ENCODE measurements at places on chromosomes 6 and 20.
A peak's percentile ranks its signal among the peaks of the same experiment; 100 is the strongest.

DNA sequence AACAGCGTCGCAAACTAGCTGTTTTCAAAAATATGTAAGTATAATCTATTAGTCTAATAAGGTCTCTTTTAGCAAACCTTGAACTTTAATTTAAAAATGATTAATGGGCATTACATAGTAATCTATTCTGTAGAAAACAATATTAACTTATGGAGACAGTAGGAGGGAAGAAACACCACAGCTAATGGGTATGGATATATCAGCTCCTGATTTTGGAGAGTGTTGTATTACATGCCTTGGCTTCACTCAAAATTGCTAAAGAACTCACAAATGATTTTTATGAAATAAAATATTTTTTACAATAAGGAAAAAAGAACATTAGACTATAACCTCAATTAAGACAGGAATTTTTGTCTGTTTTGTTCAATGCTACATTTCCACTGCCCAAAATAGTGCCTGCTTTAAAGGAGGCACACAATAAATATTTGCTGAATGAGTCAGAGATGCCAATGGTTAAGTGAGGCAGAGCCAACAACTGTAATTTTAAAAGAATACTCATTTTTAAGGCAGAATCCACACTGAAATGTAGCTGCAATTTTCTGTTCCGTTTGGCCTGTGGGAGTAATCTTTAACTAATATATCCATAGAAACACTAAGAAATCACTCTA is 15.7 kb downstream of the ATG5 start:
- H3K27ac ChIP-seq = peak overlapping the region; percentile 62
- no peaks in the 10 kb centered on the region for H3K27me3 ChIP-seq
- DNase-seq = peak; percentile 50
- peaks cover 23% of the 10 kb centered on the region for H3K4me1 ChIP-seq
- H3K36me3 ChIP-seq = peaks cover 9% of the 10 kb centered on the region

DNA sequence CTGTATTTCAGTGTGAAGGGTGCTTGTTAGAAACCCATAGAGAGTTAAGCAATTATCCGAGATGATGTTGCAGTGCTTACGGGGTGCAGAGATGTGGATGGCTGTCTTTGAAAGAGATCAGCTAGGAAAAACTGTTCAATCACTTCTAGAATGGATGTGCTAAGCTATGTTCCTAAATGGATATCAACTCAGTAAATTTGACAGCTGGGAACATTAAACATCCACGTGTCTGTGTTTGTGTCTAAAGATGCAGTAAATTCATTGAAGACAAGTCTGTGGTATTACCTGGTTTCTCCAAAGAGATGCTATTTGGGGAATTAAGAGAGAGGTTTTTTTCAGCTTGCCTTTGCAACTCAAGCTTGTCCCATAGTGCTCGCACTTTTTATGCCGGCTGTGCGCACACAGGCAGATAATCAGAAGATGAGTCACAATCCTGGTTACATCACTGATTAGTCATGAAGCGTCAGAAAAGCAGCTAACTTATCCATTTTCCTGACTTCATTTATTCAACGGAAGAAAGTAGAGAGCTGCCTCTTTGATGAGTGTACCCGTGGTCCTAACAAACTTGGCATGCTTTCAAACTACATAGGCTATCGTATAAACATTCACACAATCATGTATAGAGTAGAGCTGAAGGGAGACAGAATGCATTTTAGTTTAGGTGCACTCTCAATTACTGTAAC is 691.7 kb upstream of the SLC35B3 start:
- no peak overlapping the region for H3K4me3 ChIP-seq
- H3K36me3 ChIP-seq = no peaks in the 10 kb centered on the region
- H3K4me1 ChIP-seq = no peaks in the 10 kb centered on the region
- DNase-seq = peak; percentile 59
- no peaks in the 10 kb centered on the region for H3K27me3 ChIP-seq
- no peak overlapping the region for H3K27ac ChIP-seq

GRCh38 chr20:59044796-59045195 is 2.2 kb upstream of the PRELID3B start:
- peaks cover 3% of the 10 kb centered on the region for H3K27me3 ChIP-seq
- no peak overlapping the region for H3K27ac ChIP-seq
- peaks cover 17% of the 10 kb centered on the region for H3K4me1 ChIP-seq
- no peak overlapping the region for H3K4me3 ChIP-seq
- DNase-seq = no peak

DNA sequence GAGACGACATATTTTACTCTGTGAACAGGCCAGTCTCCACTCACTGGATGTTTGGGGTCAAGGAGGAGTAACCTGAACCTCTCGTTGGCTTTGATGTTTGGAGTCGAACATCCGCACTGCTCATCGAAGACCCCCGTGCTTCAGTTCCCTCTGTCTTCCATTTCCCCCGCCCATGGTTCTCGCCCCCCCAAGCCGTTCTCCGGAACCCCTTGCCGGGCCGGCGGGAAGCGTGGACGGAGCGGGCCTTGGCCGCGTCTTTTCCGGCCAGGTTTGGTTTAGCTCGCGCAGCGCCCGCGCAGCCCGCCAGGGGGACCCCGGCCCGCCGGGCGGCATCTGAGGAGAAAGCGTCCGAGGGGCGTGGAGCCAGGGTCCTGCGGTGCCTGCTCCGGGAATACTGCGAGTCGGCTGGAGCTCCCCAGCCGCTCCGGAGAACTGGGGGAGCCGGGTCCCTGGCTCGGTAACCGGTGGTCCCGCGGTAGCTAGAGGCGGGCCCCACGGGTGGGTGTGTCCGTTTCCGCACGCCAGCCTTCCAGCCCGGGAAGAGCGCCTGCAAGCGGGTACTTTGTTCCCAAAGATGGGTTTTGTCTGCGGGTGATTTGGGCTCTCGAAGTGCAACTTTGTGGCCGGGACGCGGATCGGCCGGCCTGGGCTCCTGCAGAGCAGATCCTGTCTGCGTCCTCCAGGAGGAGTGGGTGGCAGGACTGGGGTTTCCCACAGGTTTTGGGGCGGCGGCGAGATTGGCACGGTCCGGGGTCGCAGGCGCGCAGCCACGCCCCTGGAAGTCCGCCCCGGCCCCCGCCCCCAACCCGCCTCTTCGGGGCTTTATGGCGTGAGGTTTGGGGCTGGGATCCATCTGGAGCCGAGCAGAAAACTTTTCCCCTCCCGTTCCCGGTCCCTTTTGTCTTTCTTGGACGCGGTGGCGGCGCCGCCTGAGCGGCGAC is at the start of gene TMEM200A:
TMEM200A (plus strand) TSS at position 852 of the 941 bp plus-strand sequence. CDS start 74,406 bp downstream, outside the sequence.
- DNase-seq = no peak
- no peak within 1 kb of the TSS for H3K4me3 ChIP-seq
- H3K4me1 ChIP-seq = no peaks in the 10 kb centered on the region
- H3K36me3 ChIP-seq = no peaks in the 10 kb centered on the region
- no peak within 1 kb of the TSS for H3K27ac ChIP-seq

DNA sequence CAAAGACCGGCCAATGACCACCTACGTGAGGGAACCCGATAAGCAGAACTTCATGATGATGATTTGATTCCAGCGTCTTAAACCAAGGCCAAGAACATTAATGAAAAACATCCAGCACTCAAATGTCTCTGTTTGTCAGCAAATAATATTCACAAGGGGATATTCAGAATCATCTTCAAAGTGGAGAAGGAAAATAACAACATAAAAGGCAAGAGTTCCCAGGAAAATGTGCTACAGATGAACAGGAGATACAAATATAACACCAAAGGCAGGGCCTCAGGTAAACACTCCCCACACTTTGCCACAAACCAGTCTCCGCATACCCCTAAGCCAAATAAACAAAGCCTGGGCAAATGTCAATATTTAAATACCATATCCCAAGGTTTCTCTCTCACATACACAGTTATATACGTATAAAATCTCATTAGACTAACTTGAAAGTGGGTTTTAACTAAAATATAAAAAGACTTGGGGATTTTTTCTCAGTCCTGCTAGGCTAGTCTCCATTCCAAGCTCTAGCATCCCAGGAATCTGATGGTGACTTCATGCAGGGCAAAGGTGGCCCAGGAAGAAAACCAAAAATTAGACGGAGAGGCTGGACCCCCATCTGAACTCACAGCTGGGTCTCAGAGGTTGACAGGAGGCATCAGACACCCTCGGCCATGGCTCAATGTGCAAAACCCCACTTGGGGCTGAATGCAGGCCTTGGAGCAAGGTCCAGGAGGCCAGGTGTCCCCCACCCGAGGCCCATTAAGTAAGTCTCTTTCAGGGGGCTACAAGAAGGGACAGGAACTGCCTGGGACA is 32.1 kb downstream of the TRAM2 start:
- H3K4me3 ChIP-seq = peak overlapping the region; percentile 25
- peak overlapping the region; percentile 96 for H3K27ac ChIP-seq
- peaks cover 97% of the 10 kb centered on the region for H3K4me1 ChIP-seq
- no peaks in the 10 kb centered on the region for H3K27me3 ChIP-seq

GRCh38 chr6:14506656-14507246 is 389.2 kb downstream of the CD83 start:
- no peak for DNase-seq
- H3K27ac ChIP-seq = no peak overlapping the region
- no peaks in the 10 kb centered on the region for H3K27me3 ChIP-seq
- no peak overlapping the region for H3K4me3 ChIP-seq
- H3K4me1 ChIP-seq = no peaks in the 10 kb centered on the region
- H3K36me3 ChIP-seq = no peaks in the 10 kb centered on the region

DNA sequence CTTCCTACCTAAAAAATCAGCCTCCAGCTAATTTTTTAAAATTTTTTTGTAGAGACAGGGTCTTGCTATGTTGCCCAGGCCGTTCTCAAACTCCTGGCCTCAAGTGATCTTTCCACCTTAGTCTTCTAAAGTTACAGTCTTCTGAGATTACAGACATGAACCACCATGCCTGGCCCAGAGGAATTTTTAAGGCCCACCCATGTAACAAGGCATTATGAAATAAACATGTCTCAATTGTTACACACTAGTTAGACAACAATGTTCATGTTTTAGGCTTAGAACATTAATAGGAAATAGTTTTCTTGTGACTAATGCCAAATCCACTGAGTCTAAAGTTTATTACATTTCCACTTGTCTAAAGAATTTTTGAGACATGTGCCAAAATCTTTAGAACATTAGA is 221.2 kb downstream of the LAMA2 start:
- H3K4me1 ChIP-seq = 0 out of 2 replicates have a peak, but pooled peaks cover 3% of the 10 kb centered on the region
- DNase-seq = no peak
- H3K4me3 ChIP-seq = no peak overlapping the region
- H3K27me3 ChIP-seq = no peaks in the 10 kb centered on the region
- H3K36me3 ChIP-seq = no peaks in the 10 kb centered on the region

- H3K36me3 ChIP-seq = no peaks in the 10 kb centered on the region
- H3K4me1 ChIP-seq = peaks cover 3% of the 10 kb centered on the region
- H3K27me3 ChIP-seq = no peaks in the 10 kb centered on the region
Observed at GRCh38 chr20:38198238-38198861, 33.3 kb upstream of the TGM2 start.

DNA sequence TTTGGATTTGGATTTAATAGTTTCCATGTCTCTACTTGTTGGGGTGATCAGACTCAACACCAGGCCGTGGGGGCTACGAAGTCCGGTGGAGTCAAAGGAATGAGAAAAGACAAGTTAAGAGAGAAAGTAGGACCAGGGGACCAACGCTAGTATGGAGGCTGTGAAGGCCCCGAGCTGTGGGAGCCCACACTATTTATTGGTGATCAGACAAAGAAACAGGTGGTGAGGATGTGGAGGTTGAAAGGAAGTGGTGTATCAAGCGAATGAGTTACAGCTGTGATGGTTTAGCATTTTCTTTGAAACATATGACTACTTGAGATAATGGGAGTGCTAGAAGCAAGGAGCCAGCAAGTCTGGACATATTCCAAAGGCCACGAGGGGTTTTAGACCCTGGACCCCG is 62.4 kb downstream of the AKAP7 start:
- H3K27ac ChIP-seq = no peak overlapping the region
- H3K4me1 ChIP-seq = no peaks in the 10 kb centered on the region

DNA sequence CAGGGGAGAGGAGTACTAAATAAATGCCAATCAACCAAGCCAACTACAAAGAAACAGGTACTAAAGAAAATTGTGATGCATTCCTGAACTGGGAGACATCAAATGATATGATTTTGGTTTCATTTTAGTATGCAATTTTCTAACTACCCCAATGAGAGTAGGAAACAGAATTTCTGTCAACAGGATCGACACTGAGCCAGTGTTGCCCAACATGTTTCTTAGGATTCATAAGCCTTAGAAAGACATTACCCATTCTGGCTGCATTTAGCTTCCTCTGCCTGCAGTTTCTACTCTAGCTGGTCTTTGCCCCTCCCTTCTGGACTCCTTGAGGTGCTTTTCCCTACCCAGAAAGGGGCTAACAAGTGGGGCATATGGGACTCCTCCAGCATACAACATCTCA is 49.8 kb downstream of the KCTD20 start:
- H3K27me3 ChIP-seq = no peaks in the 10 kb centered on the region
- H3K27ac ChIP-seq = no peak overlapping the region
- H3K36me3 ChIP-seq = no peaks in the 10 kb centered on the region
- H3K4me3 ChIP-seq = no peak overlapping the region
- no peak for DNase-seq
- no peaks in the 10 kb centered on the region for H3K4me1 ChIP-seq

- H3K27me3 ChIP-seq = no peaks in the 10 kb centered on the region
- no peak overlapping the region for H3K4me3 ChIP-seq
- no peaks in the 10 kb centered on the region for H3K4me1 ChIP-seq
- no peak for DNase-seq
Observed at GRCh38 chr6:145070791-145071190, 664.5 kb downstream of the EPM2A start.

- H3K36me3 ChIP-seq = no peaks in the 10 kb centered on the region
- DNase-seq = no peak
- peaks cover 6% of the 10 kb centered on the region for H3K4me1 ChIP-seq
- no peak within 1 kb of the TSS for H3K27ac ChIP-seq
- H3K4me3 ChIP-seq = no peak within 1 kb of the TSS
- peaks cover 3% of the 10 kb centered on the region for H3K27me3 ChIP-seq
Observed at GRCh38 chr6:44342489-44342888, at the start of gene SPATS1. Gene SPATS1 (plus strand): TSS chr6:44342650. CDS start chr6:44343096, 446 bp downstream.

DNA sequence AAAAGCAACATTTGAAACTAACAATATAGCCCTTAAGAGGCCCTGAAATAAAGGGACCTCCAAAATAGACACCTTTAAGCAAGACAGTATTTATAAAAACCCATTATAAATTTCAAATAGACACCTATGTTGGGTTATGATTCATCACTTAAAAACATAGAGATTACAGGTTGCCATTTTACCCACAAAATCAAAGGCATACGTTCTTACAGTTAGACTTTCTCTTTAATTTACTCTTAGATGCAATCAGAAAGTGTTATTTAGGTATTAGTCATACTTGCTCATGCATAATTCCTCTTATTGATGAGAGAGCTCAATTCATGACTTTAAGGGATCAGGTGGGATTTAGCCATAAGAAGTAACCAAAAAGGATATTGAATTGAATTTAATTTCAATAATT is 51.5 kb upstream of the TMEM200A start:
- no peak overlapping the region for H3K27ac ChIP-seq
- H3K27me3 ChIP-seq = no peaks in the 10 kb centered on the region
- no peak overlapping the region for H3K4me3 ChIP-seq
- H3K36me3 ChIP-seq = no peaks in the 10 kb centered on the region
- DNase-seq = no peak

GRCh38 chr6:13318821-13319220 is 9.5 kb downstream of the TBC1D7 start:
- no peak overlapping the region for H3K4me3 ChIP-seq
- no peaks in the 10 kb centered on the region for H3K4me1 ChIP-seq
- no peak for DNase-seq
- no peaks in the 10 kb centered on the region for H3K27me3 ChIP-seq
